ENCODE measurements at places on chromosomes 2 and 18. TPM values are rescaled to one million over a fixed set of nuclear protein-coding genes. Genes with fewer than 3 reads are reported as not detected.

IL1F10 gene
- not detected for polyA plus RNA-seq

MYCN gene
- 34.9 TPM for polyA plus RNA-seq

SLC5A7 gene
- polyA plus RNA-seq = 1.3 TPM

ADGRF3 gene
- polyA plus RNA-seq = 2.5 TPM

- DNase-seq = no peak
Measured at GRCh38 chr2:224910574-224910925, 131.7 kb downstream of the DOCK10 start.

DNA sequence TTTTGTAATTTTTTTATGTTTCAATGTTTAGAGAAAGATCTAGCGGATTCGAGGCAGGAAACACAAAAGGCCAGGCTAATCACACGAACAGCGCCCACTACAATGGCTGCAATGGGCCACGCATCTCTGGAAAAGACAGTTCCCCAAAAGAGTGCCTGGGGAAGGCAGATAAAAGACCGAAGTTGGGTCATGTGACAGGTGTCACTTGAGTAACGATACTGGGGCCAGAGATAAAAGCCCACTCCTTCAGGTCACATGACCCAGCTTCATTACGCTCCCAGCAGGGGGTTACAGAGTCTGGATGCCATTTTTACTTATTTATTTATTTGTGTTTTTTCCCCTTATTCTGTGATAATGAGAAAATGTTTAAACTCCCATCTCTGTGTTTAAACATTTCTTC lies 95.4 kb downstream of the CDK15 start:
- no peak for DNase-seq

- DNase-seq = no peak
Measured at GRCh38 chr2:106059416-106060065, 134.6 kb downstream of the UXS1 start.

- no peak for DNase-seq
Measured at GRCh38 chr2:100502782-100503181, 32.5 kb downstream of the NMS start.

GRCh38 chr2:218063486-218063885 lies 5.6 kb upstream of the RUFY4 start:
- DNase-seq = no peak

DNA sequence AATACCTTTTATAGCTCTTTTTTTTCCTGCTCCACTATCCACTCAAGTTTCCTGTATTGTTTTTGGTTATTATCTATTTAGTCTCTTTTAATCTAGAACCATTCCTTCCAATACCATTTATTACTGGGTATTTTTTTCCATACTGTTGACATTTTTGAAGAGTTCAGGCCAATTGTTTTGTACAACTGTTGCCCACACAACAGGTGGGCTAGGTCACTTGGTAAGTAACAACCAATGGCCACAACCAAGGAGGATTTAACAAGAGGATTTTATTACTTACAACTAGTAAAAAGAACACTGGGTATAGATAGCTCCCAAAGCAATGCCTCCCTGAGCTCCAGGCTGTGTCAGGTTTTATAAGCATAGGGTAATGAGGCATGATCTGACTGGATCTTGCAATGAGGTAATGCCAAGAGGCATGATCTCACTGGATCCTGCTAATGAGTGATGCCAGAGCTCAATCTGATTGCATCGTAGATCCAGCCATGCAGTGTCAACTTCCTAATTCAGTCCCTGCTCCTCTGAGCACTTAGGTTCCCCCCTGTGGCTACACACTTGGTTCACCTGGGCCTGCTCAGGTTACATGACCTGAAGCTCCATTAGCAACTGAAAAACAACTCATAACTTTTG lies 7.1 kb upstream of the CEP68 start:
- DNase-seq = no peak

- DNase-seq = no peak
Measured at GRCh38 chr2:158926478-158926948, 41.9 kb upstream of the TANC1 start.

- DNase-seq = no peak
Measured at GRCh38 chr18:70058916-70059315, 111.2 kb upstream of the CD226 start.

DNA sequence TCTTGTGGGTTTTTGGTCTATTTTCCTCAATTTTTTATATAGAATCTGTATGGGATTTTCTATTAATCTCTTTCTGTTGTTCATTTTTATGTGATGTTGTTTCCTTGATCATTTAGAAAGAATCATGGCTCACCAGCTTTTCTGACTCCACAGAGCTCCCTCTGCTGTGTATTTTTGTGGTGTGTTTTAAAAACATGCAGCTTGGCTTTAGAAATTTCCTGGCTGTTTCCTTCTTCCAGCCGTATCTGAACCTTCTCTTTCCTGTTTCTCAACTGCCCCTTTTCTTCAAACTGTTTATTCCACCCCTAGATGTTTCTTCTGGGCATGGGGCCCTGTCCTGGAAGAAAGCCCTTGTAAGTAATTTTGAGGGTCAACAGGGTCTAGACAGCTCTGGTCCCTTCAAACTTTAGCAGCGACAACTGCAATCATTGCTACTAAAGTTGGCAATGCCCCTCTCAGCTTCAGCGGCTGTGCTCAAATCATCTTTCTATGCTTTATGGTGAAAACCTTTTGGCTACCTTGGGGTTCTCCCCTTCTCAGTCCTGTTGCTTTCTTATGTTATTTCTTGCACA lies 17.6 kb upstream of the COPS8 start:
- DNase-seq = no peak

- DNase-seq = no peak
Measured at GRCh38 chr2:234463626-234464290, 33.1 kb downstream of the ARL4C start.

DNA sequence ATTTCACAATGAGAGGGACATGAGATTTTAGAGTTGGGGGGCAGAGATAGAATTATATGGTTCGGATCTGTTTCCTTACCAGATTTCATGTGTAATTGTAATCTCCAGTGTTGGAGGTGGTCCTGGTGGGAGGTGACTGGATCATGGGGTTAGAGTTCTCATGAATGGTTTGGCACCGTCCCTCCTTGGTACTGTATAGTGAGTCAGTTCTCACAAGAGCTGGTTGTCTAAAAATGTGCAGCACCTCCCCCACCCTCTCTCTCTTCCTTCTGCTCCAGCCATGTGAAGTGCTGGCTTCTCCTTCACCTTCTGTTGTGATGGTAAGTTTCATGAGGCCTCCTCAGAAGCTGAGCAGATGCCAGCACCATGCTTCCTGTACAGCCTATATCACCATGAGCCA lies 138.1 kb downstream of the SCG2 start:
- DNase-seq = no peak

GRCh38 chr18:28684746-28685355 lies 507.9 kb upstream of the CDH2 start:
- DNase-seq = no peak

DNA sequence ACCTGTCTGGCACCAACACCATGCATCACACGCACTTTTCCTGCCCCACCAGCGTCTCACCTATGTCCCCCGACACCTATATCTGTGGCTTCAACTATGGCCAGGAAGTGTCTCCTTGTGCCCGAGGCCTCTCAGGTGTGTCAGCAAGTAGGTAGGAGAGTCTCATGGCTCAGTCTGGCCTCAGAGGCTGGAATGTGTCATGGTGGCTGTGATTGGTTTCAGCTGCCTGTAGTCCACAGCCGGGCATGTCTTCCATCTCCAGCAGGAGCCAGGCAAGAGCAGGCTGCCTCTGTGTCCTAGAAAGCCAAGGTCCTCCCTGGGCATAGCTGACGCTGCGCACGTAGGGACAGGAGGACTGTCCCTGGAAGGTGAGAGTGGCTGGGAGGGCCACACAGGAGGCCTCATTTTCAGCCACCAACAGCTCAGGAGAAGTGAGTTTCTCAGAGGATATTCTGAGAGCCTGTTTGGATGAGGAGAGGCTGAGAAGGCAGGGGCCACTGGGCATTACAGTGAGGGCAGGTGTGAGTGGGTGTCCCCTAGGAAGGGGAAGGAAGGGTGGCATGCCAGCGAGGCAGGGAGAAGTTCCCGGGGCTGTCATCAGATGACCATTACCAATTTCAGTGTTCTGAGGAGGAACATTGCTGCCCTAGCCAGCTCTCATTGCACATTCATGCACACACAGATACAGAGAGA lies 47.2 kb downstream of the SDC1 start:
- no peak for DNase-seq

DNA sequence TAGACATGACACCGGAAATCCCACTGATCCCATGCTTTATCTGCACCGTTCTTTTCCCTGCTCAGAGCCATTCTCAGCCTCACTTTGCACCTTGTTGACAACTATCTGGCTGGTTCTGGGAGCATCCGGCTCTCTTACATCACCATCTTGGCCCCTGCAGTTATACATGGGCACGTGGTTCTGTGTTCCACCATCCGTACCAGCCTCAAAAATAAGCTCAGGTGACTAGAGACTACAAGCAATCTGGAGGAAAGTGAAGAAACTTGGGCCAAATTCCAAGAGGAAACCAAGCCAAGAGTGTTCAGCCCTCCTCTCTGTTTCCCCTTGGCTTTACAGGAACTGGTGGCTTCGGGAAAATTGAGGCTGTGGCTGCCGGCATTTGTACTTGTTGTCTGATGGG lies 244.6 kb upstream of the ACVR2A start:
- DNase-seq = no peak

DNA sequence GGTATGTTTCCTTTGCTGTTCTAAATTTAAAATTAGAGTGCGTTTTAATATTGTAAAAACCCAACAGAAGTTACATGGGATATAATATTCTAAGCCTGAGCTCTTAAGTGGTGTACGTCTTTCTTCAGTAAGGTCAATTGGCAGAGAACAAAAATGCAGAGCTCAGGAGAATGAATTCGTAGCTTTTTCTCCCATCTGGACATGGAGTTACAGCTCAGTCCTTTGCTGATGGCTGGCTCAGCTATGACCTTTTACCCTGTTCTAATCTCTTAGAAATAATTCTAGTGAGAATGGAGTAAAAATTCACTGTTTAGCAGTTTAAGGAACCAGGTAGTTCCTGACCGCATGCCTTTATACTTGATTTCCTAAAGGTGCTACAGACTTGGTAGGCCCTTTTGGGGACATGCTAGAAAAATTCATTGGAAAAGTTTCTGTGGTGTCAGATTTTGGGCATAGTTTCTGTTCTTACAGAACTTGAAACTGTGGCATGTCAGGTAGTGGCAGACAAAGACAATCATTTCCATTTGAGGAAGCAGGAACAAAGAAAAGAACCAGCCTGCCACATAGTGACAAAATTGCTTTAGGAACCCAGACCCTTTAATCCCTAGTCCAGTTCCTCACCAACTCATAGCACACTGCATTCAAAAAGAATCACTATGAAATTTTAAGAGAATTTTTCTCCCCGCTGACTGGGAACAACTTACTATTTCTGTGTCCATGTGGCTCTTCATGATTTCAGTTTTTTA lies 566.8 kb upstream of the ZNF804A start:
- DNase-seq = no peak

DNA sequence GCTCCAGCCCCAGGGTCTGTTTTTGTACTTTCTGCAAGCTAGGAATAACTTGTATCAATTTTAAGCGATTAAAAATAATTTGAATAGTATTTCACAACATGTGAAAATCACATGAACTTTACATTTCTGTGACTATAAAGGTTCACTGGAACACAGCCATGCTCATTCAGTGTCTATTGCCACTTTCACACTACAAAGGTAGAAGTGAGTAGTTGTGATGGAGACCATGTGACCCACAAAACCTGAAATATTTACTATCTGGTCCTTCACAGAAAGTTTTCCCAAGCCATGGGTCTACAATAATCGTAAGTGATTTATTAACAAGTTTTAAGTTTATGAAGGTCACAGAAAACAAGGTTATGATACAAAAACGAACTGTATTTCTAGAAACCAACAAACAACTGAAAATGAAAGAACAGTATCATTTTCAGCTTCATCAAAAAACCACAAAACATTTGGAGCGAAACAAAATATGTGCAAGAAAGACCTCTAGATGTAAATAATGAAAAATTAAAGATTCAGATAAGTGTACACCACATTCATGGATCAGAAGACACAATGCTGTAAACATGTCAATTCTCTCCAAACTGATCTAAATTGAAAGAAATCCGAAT lies 68.9 kb upstream of the DNER start:
- no peak for DNase-seq

DNA sequence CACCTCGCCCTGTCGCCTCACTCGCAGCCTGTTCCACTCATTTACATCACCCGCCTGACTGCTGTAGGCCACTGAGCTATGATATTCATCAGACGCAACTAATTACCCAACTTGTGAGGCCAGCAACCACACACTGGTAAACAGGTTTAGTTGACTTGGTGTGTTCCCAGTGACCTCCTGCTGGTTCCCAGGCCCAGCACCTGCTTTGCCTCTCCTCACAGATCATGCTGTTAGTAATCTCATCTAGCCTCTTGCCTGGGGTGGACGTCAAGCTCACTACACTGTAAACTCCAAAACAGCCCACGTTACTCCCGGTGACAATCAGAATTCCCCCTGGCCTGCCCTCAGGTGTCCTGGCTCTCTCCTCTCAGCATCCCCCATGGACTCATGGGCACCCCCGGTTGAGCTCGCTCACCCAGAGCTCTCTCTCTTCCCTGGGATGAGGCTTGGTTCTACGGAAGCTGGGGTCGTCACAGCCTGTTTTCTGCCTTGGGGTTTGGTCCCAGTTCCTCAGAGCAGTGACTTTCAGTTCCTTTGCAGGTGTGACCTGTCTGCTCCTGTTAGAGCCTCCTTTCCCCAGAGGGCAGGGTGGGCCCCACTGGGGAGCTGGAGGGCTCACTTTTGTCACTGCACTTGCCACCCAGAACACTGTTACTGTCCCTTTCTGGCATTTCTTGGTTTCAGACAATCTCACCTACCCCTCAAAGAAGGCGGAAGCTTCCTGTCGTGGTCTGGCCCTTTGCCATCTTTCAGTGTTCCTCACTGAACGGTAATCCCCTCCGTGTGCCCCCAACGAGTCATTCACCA lies 40.3 kb downstream of the INPP5D start:
- DNase-seq = no peak

DNA sequence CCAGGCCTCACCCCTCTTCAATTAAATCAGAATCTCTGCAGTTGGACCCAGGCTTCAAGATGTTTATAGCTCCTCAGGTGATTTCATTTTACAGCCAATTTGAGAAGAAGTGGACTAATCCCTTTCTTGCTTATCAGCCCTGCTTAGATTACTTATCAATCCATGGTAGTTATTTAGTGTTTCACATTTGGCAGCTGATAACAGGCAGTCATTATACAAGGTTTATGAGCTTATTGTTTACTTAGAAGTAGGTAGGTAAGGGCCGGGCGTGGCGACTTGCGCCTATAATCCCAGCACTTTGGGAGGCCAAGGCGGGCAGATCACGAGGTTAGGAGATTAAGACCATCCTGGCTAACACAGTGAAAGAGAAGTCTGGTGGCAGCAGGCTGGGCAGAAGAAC lies 237.5 kb downstream of the CTNNA2 start:
- no peak for DNase-seq

- no peak for DNase-seq
Measured at GRCh38 chr2:64777841-64778240, 124.1 kb upstream of the SERTAD2 start.

Data from left kidney (tissue), 8 donors.